ENCODE measurements at places on chromosomes 1 and 21. TPM values are rescaled to one million over a fixed set of nuclear protein-coding genes. Genes with fewer than 3 reads are reported as not detected.

GRCh38 chr1:202562444-202563060 is 147.7 kb downstream of the SYT2 start:
- DNase-seq: no peak

NBPF4 gene
- not detected for total RNA-seq

DNA sequence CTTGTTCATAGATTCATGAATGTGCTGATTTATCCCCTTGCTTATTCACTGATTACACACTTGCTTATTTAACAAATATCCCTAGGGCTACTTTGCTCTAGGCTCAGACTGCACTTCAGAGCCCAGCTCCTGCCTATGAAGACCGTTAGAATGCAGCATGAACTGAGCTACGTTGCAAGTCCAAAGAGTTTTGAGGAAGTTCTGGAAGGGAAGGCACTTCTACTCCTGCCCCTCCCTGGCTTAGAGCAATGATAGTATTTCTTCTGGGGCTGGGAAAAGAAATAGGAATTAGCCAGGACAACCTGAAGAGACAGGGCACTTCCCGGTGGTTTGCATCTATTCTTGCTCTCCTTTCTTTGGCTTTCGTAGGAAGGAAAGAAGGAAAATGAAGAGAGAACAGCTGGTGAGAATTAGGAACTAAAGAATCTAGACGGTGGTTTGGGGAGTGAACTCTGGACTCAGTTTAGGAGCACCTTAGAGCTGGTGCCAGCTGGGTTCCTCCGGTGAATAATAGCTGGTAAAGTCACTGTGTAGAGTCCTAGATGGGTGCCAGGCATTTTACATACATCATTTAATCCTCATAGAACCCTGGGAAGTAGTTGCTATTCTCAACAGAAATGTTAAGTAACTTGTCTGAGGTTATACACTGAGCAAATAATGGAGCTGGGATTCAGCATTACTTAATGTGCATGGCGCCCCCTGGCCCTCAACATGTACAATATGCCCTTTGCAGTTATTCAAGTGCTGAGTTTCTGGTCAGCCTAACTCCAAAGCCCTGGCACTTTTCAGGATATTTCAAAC is 65.9 kb downstream of the NDUFS5 start:
- DNase-seq: peak; percentile 81

HSF2BP gene
- total RNA-seq: 2.9 TPM

GRCh38 chr1:18926315-18927081 is 24.1 kb upstream of the ALDH4A1 start:
- no peak for DNase-seq

- DNase-seq: peak; percentile 10
These were observed 4.9 kb upstream of the MIIP start for GRCh38 chr1:12014141-12014991.

All from ovary (tissue), 10 donors.